ENCODE measurements at places on chromosomes 11 and 22.

DNA sequence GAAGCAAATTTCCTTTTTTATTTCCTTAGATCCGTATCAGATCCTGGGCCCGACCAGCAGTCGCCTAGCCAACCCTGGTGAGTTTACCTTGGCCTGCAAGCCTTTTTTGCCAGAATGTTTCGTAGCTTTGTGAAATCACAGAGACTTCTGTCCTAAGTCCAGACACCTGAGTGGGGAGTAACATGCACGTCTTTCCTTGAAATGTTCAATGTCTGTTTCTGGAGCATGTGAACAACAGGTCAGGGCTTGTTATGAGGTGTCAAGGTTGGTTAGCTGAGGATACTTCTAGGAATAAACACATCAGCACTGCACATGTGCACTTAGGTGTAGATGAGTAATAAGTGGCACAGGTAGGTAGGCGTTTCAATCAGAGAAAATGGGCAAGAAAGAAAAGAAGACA, 58.0 kb downstream of the KCNJ1 start:
- no peak for DNase-seq

GRCh38 chr11:15845261-15845660, 511.1 kb downstream of the SOX6 start:
- DNase-seq, result no peak

- no peak for DNase-seq
Measured at GRCh38 chr22:28112190-28112544, 193.1 kb upstream of the PITPNB start.

GRCh38 chr11:37503411-37504059, 905.5 kb upstream of the RAG2 start:
- no peak for DNase-seq

GRCh38 chr11:24932110-24933000, 435.5 kb downstream of the LUZP2 start:
- no peak for DNase-seq

DNA sequence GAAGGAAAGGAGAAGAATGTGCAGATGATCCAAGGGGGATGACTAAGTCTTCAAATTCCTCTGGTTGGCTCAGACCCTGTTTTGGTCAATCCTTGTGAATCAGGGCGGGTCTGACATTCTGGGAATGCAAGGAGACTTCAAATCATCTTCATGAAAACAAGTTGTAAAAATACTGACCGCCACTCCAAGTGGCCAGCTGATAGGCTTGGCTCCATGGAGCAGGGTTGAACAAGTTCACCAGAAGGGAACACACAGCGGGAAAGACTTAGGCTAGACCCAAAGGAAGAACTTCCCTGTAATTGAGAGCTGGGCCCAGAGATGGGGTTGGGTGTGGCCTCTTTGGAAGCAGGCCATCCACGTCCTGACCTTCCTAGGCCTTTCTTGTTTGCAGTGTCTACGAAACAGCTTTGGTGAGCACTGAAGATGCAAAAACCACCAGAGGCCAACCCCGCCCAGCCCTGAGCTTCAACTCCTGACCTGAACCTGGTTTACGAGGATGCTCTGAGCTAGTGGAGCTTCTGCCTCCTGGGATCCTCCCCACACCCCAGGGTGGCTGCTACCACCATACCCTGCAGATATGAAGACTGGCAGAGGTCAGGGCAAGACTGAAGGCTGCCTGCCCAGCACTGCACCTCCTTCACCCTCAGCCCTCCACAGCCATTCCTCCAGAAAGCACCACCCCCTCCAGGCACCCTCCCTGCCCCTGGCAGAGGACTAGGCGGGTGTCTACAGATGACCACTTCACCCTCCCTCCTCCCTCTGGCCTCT, 26.1 kb downstream of the GDPD5 start:
- DNase-seq, result no peak

DNA sequence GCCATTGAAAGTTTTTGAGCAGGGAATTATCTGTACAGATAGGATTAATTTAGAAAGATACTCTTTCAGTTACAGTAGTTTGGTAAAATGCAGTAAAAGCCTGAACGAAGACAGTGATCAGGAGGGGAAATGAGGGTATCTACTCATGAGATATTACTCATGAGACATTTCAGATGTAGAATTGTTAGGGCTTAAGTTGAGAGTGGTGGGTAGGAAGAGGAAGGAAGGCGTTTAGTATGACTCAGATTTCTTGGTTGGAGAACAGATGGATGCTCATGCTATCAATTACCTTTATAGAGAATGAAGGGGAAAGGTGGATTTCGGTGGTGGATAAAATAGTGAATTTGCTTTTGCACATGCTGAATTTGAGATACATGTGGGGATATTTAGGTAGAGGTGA, 15.8 kb downstream of the CCDC81 start:
- DNase-seq, result no peak

- no peak for DNase-seq
Measured at GRCh38 chr11:2577991-2578928, 121.5 kb downstream of the KCNQ1OT1 start.

DNA sequence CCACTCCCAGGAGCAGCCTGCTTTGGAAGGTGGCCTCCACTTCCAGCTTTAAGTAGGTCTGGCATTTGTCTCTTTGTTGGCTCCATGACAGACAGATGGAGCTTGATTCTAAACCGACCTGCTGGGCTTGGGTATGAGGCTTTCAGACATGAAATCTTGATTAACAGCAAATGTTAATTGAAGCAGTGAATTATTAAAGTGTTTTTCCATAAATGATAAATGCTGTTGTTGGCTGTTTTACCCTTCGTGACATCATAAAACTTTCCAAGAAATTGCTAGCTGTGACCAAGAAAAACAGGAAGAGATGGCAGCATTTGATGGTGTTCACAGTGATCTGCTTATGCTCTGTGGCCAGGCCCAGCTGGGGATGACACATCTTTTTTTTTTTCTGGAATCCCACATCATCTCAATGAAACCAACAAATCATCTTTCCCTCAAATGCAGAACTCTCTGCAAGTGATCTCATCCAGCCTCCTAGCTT, 66.1 kb downstream of the RBMXL2 start:
- DNase-seq, result no peak

DNA sequence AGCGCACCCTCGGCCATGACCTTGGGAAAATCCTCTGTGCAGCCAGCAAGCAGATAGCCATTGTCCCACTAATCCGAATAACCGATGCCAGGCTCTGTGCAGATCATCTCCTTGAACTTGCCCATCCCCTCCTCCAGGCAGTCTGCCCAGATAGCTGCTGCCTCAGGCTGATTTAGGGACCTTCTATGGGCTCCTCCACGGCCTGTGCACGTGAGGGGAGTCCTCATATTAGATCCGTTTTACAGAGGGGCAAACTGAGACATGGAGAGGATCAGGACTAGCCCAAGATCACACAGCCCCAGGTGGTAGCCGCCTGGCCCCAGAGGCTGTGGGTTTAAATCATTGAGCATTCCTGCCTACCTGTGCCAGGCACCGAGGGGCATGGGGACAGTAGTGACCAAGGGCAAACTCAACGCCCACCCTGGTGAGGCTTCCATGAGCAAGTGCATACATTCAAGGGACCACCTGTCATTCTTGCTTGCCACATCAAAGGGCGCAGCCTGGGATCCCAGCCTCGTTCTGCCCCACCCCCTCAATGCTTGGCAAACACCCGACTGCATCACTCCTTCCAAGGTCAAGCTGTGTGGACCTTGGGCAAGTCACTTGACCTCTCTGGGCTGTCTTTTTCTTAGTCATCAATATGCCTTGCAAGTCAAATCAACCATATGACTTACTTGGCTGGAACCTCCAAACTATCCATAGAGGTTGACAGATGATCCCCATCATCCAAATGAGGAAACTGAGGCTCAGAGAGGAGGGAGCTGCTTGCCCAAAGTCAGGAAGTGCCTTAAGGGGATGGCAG, 131.6 kb downstream of the MN1 start:
- DNase-seq, result no peak

DNA sequence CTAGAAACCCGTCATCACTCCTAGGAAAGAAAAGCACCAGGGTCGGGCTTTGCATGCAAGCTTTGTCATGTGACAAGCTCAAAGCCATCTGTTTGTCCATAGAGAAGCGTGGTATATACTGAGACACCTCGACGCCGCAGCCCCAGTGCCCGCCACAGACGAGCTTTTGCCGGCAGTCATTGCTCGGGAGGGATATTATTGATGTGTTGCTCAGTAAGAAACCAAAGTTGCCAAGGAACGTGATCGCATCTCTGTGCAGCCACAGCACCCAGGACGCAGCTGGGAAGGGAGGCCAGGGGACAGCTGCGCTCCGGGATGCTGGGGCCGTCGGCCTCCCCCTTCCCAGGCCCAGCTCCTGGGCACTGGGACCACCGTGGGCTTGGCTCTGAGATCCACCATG, 89.5 kb upstream of the KCNQ1OT1 start:
- DNase-seq, result no peak

DNA sequence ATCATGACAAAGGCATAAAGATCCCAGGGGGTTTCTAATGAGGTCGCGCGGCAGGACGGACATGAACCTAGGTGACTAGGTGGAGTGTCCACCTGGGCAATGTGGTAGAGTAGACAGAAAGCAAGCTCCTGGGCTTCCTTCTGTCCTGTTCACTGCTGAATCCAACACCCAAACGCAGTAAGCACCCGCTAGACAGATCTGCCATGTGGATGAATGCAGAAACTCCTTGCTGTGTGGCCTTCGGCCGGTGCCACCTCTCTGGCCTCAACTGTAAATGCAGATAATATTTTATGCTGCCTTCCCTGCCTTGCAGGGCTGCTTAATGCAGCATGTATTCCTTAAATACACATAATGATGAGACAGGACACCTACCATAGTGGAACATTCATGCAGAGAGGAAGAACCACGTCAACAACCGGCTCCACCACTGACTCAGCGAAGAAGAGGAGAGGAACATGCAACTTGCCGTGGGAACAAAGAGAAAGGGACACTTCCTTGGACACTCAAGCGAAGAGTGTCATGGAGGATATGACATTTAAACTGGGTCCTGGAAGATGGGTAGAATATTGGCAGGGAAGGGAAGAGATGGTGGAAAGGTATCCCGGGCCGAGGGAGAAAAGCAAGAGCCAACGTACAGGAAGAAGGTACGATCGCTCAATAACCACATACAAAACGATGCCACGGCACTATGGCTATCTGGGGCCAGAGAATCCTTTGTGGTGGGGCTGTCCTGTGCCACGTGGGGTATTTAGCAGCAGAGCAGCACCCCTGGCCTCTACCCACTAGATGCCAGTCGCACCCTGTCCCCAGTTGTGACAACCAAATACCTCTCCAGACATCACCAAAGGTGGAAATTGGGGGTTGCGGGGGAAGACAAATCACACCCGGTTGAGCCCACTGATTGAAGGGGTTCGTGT, 30.8 kb downstream of the MYH9 start:
- no peak for DNase-seq

DNA sequence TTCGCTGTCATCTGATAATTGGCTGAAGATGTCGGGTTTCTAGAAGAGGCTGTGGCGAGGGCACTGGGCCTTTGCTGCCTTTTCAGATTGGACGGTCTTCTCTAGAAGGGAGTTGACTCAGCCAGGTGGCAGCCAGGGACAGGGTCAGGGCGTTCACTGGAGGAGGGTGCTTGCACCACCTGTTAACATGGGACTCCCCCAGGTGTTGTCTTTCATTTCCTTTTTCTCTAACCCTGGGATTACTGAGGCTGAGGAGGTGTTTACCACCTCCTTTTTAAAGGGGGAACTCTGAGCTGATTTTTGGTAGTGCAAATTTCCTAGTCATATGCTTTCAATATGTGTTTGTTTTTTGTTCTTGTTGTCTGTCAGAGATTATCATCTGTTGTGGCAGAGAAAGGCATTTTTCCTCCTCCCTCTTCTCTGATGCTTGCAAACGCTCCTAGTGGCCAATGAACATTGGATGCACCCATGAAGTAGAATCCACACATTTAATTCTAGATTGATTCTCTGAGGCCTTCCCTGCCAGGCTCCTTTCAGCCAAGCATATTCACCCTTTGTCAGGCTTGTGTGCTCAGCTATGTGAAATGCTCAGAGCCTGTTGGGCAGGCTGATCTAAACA, 54.1 kb downstream of the LDLRAD3 start:
- DNase-seq, result no peak

DNA sequence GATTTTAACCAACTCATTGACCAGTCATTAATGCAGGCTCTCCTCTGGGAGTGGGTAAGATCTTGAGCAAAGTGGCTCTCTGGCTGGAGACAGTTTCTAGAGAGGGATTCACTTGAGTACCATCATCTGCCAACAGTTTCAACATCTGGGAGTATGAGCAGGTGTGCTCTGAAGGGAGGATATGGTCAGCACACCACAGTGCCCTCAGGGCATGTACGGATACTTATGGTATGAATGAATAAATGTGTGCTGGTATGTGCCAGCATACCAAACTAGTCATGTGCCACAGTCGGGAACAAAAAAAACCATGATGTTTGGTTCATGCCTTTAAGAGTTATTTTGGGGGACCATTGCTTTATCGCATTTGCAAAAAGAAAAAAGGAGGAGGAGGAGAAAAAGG, 1197.5 kb upstream of the TENM4 start:
- no peak for DNase-seq

DNA sequence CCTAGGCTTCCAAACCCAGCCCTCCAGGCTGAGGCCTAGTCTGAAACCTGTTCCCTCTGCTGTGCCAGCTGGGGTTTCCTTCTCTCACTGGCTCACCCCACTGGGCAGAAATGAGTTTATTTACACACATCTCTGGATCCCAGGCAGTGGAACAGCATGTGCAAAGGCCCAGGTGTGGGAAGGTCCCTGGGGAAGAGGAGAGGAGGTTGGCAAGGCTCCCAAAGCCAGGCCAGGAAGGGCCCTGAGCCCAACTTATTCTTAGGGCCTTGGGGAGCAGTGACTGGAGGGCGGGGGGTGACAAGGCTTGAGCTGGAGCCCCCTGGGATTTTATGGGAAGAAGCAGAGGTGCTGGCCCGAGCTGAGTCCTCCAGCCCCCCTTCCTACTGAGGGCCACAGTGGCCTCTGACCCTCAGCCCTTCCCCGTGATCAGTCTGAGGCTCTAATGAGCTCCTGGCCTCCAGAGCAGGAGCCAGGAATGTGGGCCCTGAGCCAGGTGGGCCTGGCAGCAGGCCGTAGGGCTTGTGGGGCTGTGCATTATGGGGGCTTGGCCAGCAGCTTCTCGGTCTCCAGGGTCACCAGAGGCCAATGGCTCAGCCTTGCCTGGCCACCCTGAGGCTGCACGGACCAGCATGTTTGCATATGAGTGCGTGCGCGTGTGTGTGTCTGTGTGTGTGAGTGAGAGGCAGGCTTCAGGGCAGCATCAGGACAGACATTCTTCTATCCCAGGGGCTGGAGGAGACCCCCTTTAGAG, 2.9 kb downstream of the MYO7A start:
- DNase-seq, result no peak

GRCh38 chr11:69427906-69428880, 53.3 kb upstream of the LINC01488 start:
- no peak for DNase-seq

DNA sequence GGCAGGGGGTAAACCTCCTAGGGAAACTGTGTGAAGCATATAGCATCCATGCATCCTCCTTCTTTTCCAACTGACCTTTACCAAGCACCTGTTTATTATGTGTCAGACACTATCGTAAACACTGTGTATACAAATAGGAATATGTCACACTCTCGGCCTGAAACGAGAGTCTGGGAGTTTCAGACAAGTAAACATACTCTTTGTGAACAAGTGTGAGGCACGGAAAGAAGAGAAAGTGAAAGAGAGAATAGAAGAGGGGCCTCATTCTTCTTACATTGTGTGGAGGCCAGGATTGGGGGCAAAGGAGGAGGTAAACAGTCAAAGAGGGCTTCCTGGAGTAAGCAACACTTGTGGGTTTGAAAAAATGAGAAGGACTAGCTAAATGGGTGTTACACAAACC, 16.4 kb downstream of the CSNK2A3 start:
- no peak for DNase-seq

GRCh38 chr11:94672636-94673035, 95.5 kb upstream of the AMOTL1 start:
- DNase-seq, result no peak

- DNase-seq, result peak; percentile 43
Measured at GRCh38 chr22:17781319-17782031, 7.2 kb upstream of the BID start.

Data from memory B cell (primary cell).